Activated CD4-positive, alpha-beta T cell treated with anti-CD3 and anti-CD28 coated beads for 48 hours (primary cell): ENCODE measurements at places on chromosomes 4 and X.

GRCh38 chr4:94653984-94654609 is 103.7 kb upstream of the BMPR1B start:
- no peak for DNase-seq

DNA sequence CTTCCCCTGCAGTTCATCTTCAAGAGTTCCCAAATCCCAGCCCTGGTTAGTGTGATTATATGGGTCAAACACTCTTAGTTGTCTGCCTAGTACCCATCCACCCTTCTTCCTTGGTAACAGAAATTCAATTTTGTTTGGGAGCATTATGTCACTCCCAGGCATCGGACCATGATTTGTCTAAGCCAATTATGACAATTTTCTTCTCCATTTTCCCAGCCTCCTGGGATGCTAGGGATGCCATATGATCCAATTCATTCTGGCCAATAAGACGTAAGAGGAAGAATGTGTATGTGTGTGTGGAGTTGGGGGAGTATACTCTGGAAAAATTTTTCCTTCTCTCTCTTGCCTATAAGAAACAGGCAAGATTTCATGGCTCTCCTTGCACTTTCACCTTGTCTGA is 465.9 kb downstream of the MID1IP1 start:
- DNase-seq, result no peak

GRCh38 chrX:21373637-21374162 is 518 bp upstream of the CNKSR2 start:
- DNase-seq, result peak; percentile 32

- no peak for DNase-seq
These were observed 6.5 kb upstream of the JADE1 start for GRCh38 chr4:128802680-128803628.

DNA sequence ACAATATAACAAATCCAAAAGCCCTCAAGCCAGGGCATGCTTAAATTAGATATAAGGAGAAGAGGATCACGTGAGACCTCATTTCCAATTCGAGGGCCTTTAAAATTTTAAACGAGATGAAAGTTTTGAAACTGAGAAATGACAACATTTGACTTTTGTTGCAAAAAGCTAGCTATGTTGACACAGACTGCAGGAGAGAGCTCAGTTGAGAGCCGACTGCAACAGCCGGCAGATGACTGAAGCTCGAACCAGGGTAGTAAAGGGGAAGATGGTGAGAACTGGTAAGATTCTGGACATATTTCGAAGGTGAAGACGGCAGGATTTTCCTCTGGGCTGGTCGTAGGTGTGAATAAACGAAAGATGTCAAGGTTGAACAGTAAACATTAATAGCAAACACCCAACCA is 773 bp downstream of the PRMT9 start:
- DNase-seq, result peak; percentile 12

DNA sequence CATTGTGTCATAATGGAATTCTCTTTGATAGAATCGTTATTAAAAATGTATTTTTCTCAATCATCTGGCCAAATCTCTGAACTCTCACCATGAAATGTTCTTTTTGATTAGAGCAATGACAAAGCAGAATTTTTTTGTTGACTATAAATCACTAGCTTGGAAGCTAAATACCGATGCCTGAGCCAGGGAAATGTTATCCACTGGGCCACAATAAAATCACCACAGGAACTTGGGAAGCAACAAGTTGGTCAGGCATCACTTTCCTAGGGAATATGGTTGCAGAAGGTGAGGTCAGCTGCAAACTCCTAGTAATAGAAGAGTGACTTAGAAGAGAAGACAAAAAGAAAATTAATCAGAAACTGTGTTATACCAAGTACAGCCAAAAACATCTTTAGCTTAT is 60.6 kb upstream of the CFAP47 start:
- DNase-seq, result no peak

DNA sequence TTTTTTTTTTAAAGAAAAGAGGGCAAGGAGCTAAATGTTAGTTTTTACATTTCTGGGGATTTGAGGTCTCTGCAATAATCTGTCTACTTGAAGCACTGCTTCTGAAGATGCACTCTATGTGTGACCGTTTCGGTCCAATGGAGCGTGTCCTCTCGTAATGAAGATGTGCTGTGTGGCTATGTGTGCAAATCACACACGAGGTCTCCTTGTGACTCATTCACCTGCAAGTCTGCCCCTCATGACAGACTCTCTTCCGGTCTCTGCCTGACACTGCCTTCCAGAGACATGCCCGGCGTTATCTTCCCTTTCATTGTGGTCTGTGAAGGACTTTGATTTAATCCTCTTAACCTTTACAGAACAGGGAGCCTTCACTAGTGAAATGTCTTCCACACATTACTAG is 84.3 kb downstream of the TRAM1L1 start:
- no peak for DNase-seq

GRCh38 chrX:136616987-136617685 is 30.8 kb upstream of the CD40LG start:
- DNase-seq, result peak; percentile 36

- no peak for DNase-seq
These were observed 235.6 kb upstream of the HHIP start for GRCh38 chr4:144410230-144410783.

DNA sequence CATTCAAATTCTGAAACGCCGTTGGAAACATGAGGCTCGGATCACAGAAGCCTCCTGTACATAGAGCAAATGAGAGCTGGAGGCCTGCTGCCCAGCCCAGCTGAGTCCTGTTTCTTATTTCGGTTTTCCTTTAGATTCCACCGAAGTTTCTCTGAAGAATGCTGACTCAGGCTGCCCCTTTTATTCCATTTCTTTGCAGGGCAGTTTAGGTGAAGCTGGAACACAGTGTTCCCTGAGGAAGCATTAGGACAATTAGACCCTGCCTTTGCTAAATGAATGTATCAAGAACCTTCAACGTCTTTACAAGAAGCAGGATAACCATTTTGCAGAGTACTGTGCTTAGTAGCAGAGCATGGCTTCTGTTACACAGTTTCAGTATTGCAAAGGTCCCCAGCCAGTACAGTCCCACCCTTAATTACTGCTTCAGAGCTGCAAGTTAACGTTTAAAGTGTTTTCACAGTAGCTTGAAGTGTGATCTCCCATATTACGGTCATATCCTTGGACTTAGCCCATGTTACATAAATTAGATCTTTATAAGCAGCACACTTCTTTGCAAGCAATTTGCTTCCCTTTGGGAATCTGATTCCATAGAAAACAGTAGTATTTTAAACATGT is 117.0 kb downstream of the TBL1X start:
- no peak for DNase-seq

DNA sequence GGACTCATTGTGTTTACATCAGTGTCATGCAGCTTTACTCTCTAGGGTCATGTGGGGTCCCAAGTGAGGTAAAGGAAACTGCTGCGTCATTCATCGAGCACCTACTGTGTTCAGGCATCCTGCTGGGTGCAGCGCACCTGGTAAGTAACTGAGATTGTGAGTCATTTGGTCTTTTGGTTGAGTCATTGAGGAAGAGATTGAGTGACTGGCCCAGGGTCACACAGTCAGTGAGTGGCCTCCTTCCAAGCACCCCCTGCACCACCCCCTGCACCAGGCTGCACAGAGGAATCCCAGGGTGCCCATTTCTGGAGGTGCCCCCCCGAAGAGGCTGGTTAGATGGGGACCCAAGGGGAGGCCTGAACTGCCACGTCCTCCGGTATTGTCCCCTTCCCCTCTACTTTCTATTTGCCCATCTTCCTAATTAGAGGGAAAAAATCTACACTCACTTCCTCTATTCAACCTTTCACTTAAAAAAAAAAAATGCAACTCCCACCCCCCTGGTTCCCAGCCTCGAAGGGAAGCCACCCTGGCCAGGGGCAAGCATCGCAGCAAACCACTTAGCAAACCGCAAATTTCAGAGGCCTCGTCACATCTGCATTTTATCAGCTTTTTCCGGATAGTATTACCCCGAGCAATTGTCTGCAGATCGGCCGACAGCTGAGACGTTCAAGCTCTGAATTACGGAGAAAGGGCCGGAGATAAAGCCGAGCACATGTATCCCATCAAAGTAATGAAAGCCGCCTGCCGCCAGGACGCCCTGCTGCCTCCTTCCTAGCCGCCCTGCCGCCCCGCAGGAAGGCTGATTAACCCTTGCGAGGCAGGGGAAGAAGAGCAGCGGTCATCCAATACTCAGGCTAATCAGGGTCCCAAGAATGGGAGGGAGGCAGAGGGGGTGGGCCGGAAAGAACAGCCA is 96.3 kb upstream of the MSX1 start:
- peak; percentile 55 for DNase-seq
